ENCODE measurements at places on chromosomes 12 and 14.

GRCh38 chr14:35558680-35559079 is 24.7 kb downstream of the INSM2 start:
- no peak for DNase-seq

DNA sequence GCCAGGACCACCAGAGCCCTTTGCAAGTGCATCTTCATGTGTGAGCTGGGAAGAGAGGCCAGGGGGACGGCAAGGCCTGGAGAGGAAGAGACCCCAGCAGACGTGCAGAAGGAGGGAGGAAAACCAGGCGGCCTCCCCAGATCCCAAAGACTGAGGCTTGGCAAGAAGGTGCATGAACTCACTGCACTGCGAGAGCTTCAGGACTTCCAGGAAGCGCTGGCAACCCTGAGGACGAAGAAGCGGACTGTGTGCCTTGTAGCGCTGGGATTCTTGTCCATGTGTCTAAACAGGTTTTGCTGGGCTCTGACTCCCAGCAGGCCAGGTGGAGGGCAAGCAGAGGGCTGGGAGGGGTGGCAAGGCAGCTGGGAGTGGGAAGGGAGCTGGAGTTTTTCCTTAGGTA is 939 bp downstream of the TGFB3 start:
- DNase-seq: no peak

- no peak for DNase-seq
These were observed 21.4 kb upstream of the PPP4R4 start for GRCh38 chr14:94152676-94153075.

- DNase-seq: no peak
These were observed 254.7 kb downstream of the EGLN3 start for GRCh38 chr14:33696165-33696564.

GRCh38 chr14:58793131-58793740 is 155.5 kb downstream of the DACT1 start:
- no peak for DNase-seq

DNA sequence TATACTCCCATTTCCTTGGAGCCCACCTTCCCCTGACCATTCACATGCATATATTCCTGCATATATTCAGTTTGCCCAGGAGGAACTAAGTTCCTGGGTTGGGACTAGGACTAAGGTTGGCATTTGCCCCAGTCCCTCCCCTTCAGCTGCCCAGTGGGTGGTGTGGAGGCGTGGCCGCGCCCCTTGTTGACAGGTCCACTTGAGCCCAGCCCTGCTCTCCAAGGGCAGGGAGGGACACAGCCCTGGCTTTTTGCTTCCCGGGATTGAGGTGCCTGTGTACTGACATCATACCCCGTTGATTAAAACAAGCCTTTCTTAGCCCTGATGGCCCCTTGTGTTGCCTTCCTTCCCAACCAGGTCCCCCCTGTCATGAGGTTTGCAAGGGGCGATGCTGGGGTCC is 7.3 kb downstream of the ERBB3 start:
- DNase-seq: no peak

GRCh38 chr14:82394916-82395315 is 861.3 kb upstream of the SEL1L start:
- no peak for DNase-seq

- no peak for DNase-seq
These were observed 243.7 kb downstream of the C12orf75 start for GRCh38 chr12:105574056-105574715.

GRCh38 chr14:44204061-44204835 is 302.8 kb downstream of the FSCB start:
- no peak for DNase-seq

DNA sequence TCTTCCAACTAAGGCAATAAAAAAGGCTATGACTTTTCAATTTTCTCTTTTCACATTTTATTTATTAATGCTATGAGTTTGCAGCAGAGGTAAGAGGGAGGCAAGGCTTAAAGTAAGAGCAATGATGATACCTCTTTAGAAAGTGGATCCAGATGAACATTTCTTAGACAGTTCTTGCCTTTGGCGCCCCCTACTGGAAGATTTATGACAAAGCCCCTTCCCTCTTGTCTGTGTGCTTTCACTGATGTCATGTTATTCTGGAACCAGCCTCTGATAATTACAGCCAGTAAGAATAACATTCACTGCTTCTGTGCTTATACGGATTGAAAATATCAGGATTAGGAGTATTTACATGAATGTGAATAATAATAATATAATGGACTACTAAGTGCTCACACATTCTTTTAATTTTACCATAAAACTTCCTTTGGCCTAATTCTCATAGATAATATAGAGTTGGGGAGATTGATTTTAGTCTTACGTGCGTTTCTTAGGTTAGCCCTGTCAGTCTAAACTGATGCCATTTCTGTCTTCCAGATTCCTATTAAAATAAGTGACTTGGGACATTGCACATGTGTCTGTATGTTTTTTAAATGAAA is 1929.9 kb upstream of the SEL1L start:
- DNase-seq: no peak

- DNase-seq: no peak
These were observed 618 bp upstream of the ANKRD52 start for GRCh38 chr12:56258820-56259183.

GRCh38 chr12:5985471-5985870 is 40.4 kb upstream of the ANO2 start:
- DNase-seq: no peak

DNA sequence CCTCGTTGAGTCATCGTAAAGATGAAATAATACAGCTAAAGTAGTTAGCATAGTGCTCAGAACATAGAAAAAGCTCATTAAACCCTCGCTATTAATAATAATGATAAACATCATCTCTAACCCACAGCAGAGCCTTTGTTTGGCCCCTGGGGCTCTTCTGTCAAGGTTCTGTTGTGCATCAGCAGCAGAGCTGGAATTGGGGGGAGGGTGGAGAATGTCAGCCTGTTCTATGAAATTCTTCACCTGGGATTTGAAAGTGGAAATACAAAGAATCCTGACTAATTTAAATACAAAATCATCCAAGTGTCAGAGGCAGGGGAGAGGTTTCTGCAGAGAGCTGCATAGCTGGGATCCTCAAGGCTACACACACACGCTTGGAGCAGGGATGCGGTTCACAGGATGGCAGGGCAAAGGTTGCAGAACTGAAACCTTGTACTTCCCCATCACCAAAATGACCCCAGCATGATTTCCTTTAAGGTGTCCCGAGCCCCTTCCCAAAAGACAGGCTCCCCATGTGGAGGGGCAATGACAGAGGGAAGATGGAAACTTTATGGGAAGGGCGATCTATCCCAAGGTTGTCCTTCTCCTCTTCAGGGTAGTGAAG is 71.8 kb downstream of the DAD1 start:
- no peak for DNase-seq

DNA sequence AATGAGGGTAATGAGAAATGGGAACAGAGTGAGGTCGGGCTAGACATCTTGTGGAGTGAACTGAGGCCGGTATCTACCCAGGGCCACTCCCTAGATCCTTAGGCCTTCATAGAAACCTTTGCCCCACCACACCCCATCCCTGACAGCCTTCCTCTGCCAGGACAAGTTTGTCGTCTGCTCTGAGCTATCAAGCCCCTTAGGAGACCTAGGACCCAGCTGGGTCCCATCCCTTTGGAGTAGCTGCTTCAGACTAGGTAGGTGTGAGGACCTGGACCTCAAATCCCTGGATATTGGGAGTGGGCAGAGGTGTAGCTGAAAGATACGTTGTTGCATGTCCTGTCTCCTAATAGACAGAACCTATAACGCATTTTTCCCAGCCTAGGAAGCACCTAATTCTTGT is at the start of gene TMEM253:
Gene TMEM253 (plus strand): TSS at position 136 of the 400 bp plus-strand sequence. CDS start 278 bp downstream, outside the sequence.
- no peak for DNase-seq

DNA sequence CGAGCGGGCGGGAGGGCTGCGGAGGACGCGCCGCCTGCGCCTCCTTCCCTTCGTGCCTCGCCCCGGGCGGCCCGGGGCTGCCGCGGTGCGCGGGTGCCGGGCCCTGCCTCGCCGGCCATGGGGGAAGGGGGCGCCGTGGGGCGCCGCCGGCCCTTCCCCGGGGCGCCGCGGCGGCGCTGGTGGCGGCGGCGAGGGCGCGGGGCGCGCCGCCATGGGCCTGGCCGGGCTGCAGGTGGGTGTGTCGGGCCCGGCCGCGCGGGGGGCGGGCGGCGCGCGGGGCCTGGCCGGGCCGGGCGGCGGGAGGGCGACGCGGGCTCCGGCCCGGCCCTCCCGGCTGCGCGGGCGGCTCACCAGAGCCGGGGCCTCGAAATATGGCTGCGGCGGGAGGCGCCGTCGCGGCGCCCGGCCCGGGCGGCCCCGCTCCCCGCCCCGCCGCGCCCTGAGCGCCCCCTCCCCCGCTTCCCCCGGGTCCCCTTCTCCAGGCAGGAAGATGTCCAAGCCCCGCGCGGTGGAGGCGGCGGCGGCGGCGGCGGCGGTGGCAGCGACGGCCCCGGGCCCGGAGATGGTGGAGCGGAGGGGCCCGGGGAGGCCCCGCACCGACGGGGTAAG is 5.1 kb downstream of the KMT5A start:
- DNase-seq: no peak

DNA sequence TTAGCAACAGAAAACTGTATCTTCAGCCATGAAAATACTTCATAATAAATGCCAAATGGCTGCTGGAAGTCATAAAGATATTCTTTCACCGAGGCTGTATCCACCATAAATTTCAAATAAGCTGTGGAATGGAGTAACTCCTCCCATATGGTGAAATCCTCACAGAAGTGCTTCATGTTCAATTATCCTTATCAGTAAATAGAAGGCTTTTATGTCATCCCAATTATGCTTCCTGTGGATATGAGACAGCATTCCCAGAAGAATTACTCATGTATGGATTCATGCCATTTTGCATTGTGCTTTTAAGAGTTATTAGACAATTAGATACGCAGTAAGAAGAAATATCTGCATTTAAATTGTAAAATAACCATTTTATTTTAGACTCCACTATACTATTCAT is 99.0 kb downstream of the RTN1 start:
- DNase-seq: no peak

DNA sequence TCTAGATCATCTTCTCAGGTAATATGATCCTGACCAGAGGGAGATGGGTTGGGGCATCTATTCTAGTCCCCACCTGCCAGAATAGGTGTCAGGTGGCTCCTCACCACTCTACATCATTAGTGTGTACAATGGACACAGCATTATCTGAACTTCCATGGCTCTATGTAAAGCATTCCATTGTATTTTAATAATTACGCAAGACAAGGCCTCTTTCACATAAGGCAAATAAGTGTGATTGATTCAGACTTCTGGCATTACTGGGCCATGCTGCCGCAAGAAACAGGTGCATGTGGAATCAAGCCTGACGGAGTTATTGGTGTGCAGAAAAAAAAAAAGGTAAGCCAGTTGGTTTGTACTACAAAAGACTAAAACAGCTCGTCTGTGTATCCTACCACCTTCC is 3.1 kb upstream of the DDHD1 start:
- no peak for DNase-seq

DNA sequence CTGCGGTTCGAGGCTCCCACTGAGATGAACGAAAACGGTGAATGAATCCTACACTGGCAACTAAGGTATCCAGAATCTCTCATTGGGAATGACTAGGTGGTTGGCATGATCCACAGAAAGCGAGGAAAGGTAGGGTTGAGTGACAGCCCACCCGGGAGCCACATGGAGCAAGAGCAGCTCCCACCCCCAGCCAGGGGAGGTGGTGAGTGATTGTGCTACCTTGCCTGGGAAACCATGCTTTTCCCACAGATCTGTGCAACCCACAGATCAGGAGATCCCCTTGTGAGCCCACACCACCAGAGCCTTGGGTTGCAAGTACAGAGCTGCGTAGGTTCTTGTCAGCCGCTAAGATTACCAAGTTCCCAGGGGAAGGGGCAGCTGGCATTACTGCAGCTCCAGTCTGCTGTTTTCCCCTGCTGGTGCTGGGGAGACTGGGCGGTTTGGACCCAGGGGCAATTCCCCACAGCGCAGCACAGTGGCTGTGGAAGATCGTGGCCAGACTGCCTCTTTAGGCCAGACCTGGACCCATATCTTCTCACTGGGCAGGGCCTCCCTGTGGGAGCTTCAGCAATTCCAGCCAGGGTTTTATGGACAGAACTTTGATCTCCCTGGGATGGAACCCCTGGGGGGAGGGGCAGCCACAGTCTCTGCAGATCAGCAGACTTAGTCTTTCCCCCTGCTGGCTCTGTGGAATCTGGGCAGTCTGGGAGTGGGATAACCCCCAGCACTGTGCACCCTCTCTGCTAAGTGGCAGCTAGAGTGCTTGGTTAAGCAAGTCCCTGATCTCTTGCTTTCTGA is 44.6 kb upstream of the PPP4R3A start:
- no peak for DNase-seq

DNA sequence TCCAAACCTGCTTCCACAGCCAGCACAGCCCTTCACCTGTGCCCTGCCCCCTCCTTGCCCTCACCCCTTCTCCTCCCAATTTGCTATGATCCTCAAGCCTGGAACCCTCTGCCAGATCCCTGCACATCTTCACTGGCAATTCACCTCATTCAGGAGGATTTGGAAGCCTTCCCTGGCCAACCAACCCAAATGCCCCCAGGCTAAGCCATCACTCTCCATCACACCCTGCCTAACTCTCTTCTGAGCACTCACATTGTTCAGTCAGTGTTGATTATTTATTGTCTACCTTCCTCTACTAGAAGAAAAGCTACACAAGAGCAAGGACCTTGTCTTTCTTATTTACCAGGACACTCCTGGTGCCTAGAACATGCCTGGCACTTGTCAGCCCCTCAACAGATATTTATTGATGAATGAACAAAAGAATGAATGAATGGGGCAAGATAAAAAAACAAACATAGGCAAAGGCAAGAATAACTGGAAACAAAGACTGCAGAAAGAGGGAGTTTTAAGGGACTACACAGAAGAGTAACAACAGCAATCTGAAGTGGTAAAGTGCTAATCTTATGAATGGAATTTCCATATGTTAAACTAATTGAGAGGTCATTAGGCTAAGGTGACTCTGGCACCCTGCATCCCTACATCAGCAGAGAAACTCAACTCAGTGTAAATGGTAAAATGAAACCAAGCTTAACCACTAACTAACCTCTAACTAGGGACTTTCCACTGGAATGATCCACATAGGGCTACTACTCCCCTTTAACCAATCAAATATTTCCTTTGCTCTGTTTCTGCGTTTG is 33.4 kb downstream of the TMTC1 start:
- DNase-seq: no peak

DNA sequence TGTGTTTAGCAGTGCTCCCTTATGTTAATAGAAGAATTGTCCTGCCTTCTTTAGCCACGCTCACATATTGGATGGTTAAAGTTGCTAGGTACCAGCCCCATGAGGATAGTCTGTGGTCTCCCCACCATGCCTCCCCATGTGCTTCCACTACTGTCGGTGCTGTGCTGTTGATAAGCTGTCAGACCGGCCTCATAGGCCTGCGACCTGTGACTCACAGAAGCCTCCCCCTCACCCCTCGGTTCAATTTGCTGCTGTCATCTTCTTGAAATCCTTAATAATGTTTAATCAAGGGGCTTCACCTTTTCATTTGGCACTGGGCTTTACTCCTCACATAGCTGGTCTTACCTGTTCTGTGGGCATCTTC is 227.2 kb downstream of the NPAS3 start:
- no peak for DNase-seq

DNA sequence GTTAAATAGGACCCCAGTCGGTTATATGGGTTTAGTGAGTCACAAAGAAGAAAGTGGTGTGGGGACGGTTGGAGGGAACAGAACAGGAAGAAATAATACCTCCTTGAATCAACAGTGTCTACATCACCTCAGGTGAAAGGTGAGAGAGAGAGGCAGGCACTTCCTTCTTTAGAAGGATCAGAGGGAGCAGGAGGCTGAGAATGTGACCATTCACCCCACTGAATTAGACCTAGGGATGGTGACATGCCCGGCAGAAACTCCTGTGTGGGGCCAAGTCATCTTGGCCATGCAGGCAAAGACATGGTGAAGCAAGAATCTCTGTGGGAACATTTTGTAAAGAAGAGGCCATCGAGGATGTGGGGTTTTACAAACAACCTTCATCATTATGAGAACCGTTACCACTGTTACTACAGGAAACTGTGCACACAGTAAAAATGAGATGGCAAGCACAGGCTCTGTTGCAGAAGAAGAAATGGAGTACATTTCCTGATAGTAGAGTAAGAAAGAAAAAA is 1196.9 kb downstream of the VRK1 start:
- DNase-seq: no peak
